ENCODE measurements at places on chromosomes 3 and 15.

DNA sequence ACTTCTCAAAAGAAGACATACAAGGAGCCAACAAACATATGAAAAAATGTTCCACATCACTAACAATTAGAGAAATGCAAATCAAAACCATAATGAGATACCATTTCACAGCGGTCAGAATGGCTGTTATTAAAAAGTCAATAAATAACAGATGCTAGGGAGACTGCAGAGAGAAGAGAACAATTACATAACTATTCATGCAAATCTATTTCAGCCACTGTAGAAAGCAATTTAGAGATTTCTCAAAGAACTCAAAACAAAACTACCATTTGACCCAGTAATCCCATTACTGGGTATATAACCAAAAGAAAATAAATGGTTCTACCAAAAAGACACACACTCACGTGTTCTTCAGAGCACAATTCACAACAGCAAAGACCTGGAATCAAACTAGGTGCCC is 116.3 kb downstream of the VPS13C start:
- H3K4me3 ChIP-seq = no peak overlapping the region
- H3K36me3 ChIP-seq = peaks cover 35% of the 10 kb centered on the region
- no peaks in the 10 kb centered on the region for H3K4me1 ChIP-seq
- no peak for DNase-seq
- H3K27me3 ChIP-seq = peaks cover 2% of the 10 kb centered on the region

GRCh38 chr3:17810759-17811158 is 68.3 kb upstream of the TBC1D5 start:
- H3K36me3 ChIP-seq = no peaks in the 10 kb centered on the region
- DNase-seq = no peak
- H3K27me3 ChIP-seq = peaks cover 14% of the 10 kb centered on the region
- no peaks in the 10 kb centered on the region for H3K4me1 ChIP-seq
- H3K4me3 ChIP-seq = no peak overlapping the region

DNA sequence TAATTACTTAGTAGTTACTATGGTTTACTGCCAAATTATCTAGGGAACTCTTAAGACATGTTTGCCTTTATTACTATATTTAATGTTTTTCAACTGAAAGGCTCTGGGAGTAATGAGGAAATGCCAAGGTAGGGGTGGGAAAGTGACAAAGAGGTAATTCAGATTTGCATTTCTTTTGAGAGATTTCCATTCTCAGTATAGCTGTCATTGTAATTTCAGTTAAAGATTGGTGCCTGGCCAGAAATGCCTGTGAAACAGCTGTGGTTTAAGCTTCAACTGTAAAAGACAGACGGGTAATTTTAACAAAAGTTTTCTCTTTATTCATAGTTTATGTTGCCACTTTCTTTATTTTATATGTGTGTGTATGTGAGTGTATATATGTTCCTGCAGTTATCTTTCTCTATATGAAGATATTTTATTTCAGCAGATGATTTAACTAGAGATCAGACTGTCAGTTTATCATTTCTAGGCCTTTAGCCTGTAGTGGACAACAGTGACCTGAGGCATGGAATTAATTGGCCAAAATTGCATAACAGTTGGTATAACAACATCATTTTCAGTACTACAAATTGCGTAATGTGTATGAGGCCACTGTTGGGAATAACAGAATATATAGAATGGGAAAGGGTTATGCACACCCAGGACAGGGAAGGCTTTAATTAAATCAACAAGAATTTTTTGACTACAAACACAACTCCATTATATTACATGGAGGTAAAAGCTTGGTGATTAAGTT is 119.0 kb downstream of the BBX start:
- no peaks in the 10 kb centered on the region for H3K36me3 ChIP-seq
- H3K4me1 ChIP-seq = peaks cover 35% of the 10 kb centered on the region
- no peaks in the 10 kb centered on the region for H3K27me3 ChIP-seq
- H3K27ac ChIP-seq = no peak overlapping the region
- no peak for DNase-seq

DNA sequence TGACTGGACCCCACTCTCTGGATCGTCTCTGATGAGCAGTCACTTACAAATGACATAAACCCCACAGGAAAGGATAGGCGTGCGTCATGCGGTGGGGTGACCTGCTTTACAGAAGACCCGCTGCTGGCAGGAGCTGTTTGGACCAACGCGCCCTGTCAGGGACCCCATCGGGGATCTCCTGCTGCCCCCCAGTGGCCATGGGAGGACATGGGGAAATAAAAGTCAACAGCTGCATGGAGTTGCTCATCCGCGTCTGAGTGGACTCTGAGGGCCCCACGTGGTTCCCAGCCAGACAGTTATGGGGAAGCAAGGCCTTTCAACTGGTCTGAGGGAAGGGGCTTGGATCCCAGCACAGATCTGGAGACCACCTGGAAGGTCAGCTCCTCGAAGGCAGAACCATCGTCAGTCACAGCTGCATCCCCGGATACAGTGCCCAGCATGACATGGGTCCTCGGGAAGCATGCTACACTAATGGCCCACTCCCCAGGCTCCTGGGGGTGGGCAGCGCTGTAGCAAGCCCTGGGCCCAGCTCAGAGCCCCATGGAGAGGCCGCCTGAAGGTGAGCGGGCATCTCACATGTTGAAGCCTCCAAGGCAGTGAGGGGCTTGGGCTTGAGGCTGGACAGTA is 32.1 kb downstream of the PTH1R start:
- H3K4me3 ChIP-seq = peak overlapping the region; percentile 49
- H3K27ac ChIP-seq = peak overlapping the region; percentile 75
- peaks cover 18% of the 10 kb centered on the region for H3K4me1 ChIP-seq
- H3K36me3 ChIP-seq = peaks cover 3% of the 10 kb centered on the region
- DNase-seq = peak; percentile 80

DNA sequence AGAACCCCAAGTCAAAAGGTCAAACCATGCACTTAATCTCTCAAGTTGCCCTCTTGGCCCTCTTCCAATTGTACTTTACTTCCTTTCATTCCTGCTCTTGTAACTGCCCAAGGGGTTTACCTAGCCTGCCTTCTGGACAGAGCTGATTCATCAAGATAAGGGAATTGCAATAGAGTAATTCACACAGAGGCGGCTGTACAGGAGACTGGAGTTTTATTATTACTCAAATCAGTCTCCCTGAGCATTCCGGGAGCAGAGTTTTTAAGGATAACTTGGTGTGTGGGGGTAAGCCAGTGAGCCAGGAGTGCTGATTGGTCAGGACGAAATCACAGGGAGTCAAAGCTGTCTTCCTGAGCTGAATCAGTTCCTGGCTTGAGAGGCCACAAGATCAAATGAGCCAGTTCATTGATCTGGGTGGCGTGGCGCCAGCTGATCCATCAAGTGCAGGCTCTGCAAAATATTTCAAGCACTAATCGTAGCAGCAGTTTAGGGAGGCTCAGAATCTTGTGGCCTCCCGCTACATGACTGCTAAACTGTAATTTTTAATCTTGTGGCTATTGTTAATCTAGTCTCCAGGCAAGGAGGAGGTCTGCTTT is 590.0 kb downstream of the EPHA3 start:
- peaks cover 7% of the 10 kb centered on the region for H3K36me3 ChIP-seq
- no peak for DNase-seq
- no peaks in the 10 kb centered on the region for H3K4me1 ChIP-seq

GRCh38 chr3:38515367-38515766 is 19.2 kb downstream of the EXOG start:
- H3K27ac ChIP-seq = no peak overlapping the region
- H3K4me3 ChIP-seq = no peak overlapping the region
- H3K36me3 ChIP-seq = peaks cover 23% of the 10 kb centered on the region
- no peak for DNase-seq
- H3K4me1 ChIP-seq = peaks cover 16% of the 10 kb centered on the region

DNA sequence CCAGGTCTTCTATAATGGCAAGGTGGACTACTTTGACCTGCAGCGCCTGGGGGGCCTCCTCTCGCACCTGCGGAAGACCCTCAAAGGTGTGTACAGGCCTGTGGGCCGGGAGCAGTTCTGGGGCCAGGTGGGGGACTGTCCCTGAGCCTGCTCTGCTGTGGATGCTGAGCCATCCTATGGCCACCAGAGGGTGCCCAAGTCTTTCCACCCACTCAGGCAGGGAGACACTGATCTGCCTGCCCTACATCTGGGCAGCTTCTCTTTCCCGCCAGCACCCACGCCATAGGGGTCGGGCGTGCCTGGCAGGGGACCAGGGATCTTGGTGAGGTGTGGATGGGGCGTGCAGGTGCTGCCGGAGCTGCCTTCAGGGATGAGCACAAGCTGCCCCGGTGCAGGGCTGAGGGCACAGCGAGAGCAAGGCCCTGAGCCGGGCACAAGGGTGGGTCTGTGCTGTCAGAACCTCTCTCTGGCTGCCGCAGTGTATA is 14.1 kb downstream of the RNF123 start:
- H3K27ac ChIP-seq = no peak overlapping the region
- DNase-seq = peak; percentile 60
- H3K36me3 ChIP-seq = peaks cover 4% of the 10 kb centered on the region
- no peaks in the 10 kb centered on the region for H3K4me1 ChIP-seq
- no peak overlapping the region for H3K4me3 ChIP-seq

- H3K36me3 ChIP-seq = no peaks in the 10 kb centered on the region
- no peak overlapping the region for H3K27ac ChIP-seq
- H3K4me1 ChIP-seq = no peaks in the 10 kb centered on the region
- no peak overlapping the region for H3K4me3 ChIP-seq
- DNase-seq = no peak
- peaks cover 3% of the 10 kb centered on the region for H3K27me3 ChIP-seq
Measured at GRCh38 chr3:186818956-186819355, 12.7 kb upstream of the RFC4 start.
